Epithelial cell of proximal tubule (primary cell): ENCODE measurements at places on chromosomes 1 and 21. TPM values are rescaled to one million over a fixed set of nuclear protein-coding genes. Genes with fewer than 3 reads are reported as not detected.

The MATN1 gene
- total RNA-seq: not detected in 2 replicates

The ELF3 gene
- total RNA-seq: 70.2 and 265 TPM in 2 replicates

The CLIC6 gene
- total RNA-seq: 0.58 and 1.3 TPM in 2 replicates

The ZCCHC17 gene
- total RNA-seq: 39.2 and 54.0 TPM in 2 replicates

The HMCN1 gene
- 0.07 and 1.6 TPM in 2 replicates for total RNA-seq

The GBP1 gene
- total RNA-seq: 10.4 and 20.0 TPM in 2 replicates

The MYOC gene
- total RNA-seq: not detected in 2 replicates
